ENCODE measurements at places on chromosomes 4 and X. TPM values are rescaled to one million over a fixed set of nuclear protein-coding genes. Genes with fewer than 3 reads are reported as not detected.

Gene TMPRSS11D
- total RNA-seq: not detected

Gene GASK1B
- total RNA-seq: 11.7 TPM

Gene SMR3A
- total RNA-seq: not detected

Gene ARHGEF6
- 3.3 TPM for total RNA-seq

Gene CFAP47
- total RNA-seq: 0.19 TPM

Gene MTNR1A
- not detected for total RNA-seq

Data from SK-MEL-5 (cell line).